ENCODE measurements at places on chromosomes 5 and 9.

- DNase-seq = no peak
These were observed 3.6 kb downstream of the ERGIC1 start for GRCh38 chr5:172837640-172838039.

DNA sequence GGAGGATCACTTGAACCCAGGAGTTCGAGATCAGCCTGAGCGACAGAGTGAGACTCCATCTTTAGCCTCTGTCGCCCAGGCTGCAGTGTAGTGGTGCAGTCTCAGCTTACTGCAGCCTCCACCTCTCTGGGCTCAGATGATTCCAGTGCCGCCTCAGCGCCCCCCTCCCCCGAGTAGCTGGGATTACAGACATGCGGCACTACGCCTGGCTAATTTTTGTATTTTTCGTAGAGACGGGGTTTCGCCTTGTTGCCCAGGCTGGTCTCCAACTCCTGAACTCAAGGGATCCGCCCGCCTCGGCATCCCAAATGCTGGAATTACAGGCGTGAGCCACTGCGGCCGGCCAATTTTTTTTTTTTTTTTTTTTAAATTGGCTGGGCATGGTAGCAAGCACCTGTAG is 2.3 kb upstream of the HSPA9 start:
- DNase-seq = no peak

- DNase-seq = no peak
These were observed 173.2 kb downstream of the GABRB2 start for GRCh38 chr5:161373345-161373707.

DNA sequence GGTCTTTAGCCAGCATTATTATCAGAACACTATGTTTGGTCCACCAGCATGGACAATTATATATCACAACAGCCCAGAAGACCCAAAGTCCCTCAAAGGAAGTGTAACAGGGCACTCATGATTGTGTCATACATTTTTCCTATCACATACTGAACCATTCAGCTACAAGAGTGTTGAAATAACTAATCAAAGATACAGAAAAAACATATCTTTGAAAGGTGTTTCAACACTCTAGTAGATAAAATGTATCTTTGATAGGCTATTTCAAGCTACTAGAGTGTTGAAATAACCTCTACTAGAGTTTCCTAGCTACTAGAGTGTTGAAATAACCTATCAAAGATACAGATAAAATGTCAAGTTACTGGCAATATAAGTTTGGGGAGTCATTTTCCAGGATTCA is 545.0 kb downstream of the PRR16 start:
- DNase-seq = no peak

DNA sequence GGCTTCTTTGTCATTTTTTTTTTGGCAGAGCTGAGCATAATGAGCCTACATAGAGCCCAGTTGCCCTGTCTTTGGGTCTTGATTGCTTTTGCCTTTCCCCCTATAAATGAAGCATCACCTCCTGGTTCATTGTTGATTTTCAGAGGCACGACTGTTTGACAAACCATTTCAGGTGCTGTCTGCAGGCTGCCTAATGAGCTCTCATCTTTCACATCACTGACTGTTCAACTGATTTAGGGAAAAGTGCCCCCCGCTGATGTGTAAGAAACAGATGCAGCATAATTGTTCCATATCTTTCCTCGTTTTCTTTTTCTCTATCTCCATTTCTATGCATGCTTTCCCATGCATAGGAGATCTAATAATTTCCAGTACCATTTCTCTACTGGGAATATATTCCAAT is 338.6 kb downstream of the TMEM38B start:
- no peak for DNase-seq

DNA sequence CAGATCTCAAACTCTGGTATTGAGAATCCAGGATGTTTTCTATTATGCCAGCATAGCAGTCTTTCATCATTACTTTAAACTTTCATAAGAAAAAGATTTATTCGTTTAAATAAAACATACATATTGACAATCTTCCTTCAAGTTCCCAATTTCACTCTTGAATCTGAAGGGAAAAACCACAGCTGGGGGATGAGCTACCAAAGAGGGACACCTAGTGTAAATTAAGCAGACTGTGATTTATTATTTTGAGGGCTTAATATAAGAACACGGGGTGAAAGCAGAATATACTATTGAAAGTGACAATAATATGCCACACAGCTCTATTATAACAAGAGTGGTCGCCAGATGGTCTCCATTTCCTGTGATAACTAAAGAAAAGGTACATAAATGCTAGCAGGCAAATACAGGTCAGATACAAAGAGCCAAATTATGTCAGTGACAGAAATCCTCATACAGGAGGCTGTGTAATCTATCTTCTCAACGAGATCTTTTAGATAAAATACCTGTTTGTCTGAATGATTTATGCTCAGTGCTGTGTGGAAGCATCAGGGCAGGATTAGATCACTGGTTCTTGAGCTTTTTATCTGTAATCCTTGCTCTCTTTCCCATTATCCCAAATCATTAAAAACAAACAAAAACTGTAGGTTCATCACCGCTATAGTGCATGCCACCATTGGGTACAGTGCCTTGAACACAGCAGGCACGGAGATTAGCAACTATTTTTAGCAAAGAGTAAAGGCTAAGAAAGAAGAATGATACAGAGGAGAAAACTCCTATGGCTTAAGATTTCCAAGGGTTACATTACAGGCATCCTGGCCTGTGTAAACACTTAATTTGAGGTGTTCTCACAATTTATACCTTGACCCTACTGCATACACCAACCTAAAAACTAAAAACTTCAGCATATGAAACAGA is 116.6 kb downstream of the DROSHA start:
- no peak for DNase-seq

- DNase-seq = no peak
These were observed 212.1 kb downstream of the SLF1 start for GRCh38 chr5:94830520-94830919.

- no peak for DNase-seq
These were observed 45.2 kb downstream of the CYSTM1 start for GRCh38 chr5:140220032-140220697.

GRCh38 chr9:98092613-98092931 is 26.4 kb downstream of the TRIM14 start:
- DNase-seq = no peak

GRCh38 chr5:124652514-124652819 is 94.0 kb downstream of the ZNF608 start:
- no peak for DNase-seq

DNA sequence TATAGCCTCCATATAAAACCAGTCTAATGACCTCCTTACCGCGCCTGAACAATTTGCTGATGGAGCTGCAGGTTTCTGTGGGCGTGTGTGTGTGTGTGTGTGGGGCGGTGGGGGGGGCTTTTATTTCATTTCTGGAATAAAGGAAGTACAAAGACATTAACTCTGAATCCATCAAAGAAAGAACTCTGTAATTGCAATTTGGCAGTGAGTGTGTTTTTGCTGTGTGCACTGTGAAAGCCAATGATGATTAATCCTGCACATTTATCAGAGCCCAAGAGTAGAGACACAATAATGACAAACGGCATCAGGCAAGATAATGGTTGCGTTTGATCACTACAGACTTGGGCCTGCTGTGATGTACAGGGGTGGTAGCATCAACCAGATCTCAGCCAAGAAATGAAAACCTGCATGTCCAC is 29.3 kb upstream of the NDFIP1 start:
- no peak for DNase-seq

- no peak for DNase-seq
These were observed 81.0 kb upstream of the EQTN start for GRCh38 chr9:27377811-27378456.

DNA sequence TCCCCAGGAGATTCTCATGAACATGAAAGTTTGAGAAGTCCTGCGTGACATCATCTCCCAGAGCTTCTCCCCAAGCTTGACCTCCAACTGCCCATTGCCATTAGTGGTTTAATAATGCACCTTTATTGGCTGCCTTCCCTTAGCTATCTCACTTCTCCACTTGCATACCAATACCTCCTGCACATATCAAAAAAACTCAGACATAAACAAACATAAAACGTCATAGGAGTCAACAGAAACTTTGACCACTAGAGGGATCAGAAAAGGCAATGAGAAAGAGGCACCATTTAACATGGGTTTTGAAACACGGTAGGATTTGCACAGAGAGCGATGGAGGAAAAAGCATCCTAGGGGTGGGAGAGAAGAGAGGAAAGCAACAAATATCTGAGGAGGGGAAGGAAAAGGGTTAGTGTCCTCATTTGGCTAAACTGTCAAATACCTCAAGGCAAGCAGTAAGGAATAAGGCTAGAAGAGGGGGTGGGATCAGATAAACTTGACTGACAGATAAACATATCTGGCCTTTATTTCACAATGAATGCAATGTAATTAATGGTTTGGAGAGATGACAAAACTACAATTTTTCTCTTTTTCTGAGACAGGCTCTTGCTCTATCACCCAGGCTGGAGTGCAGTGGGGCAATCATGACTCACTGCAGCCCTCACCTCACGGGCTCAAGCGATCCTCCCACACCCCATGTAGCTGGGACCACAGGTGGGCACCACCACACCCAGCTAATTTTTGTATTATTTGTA is 27.0 kb downstream of the GNAQ start:
- DNase-seq = no peak

GRCh38 chr5:108629779-108630528 is 117.7 kb upstream of the FER start:
- DNase-seq = no peak

DNA sequence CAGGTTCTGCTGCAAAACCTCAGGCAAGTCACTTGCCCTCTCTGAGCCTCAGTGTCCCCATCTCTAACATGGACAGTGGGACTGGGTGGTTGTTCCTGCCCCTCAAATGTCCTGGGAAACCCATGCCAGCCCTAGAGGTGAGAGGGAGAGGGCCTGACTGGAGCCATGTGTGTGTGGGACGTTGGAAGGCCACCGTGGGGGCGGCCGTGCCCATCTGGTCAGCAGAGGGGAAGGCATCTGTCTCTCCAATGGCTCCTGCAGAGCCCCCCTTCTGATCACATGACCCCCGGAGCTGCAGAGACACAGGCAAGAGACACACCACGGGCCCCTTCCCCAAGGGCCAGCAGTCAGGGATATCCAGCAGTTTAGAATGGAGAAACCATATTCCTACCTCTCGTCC is 1.7 kb downstream of the DNM1 start:
- no peak for DNase-seq

GRCh38 chr5:18334949-18335348 is 700.7 kb downstream of the TAF11L14 start:
- no peak for DNase-seq

DNA sequence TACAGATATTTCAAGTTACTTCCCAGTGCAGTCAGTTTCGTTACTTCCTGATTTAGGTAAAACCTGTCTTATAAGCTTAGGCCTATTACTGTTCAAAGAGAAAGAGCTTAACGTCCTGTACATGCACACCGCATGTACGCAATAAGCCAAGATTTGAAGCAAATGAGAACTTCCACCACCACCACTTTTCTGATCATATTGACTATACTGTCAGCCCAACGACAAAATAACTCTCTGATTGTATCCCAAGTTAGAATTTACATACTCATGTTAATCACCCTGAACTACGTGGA is 5.1 kb downstream of the NFIB start:
- DNase-seq = no peak

DNA sequence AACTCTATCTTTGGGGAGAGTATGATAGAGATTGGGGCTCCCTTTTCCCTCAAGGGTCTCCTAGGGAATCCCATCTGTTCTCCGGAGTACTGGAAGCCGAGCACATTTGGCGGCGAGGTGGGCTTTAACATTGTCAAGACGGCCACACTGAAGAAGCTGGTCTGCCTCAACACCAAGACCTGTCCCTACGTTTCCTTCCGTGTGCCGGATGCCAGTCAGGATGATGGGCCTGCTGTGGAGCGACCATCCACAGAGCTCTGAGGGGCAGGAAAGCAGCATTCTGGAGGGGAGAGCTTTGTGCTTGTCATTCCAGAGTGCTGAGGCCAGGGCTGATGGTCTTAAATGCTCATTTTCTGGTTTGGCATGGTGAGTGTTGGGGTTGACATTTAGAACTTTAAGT is 21.5 kb downstream of the PTGS1 start:
- DNase-seq = no peak

- DNase-seq = no peak
These were observed 779 bp upstream of the CTNNA1 start for GRCh38 chr5:138752341-138752950.

GRCh38 chr5:4987431-4987830 is 152.7 kb upstream of the ADAMTS16 start:
- DNase-seq = no peak

GRCh38 chr9:114238472-114238871 is 83.1 kb downstream of the COL27A1 start:
- no peak for DNase-seq

- no peak for DNase-seq
These were observed 213.9 kb downstream of the IRX2 start for GRCh38 chr5:2537378-2538145.

- no peak for DNase-seq
These were observed 136.3 kb downstream of the ASTN2 start for GRCh38 chr9:117278471-117279035.

DNA sequence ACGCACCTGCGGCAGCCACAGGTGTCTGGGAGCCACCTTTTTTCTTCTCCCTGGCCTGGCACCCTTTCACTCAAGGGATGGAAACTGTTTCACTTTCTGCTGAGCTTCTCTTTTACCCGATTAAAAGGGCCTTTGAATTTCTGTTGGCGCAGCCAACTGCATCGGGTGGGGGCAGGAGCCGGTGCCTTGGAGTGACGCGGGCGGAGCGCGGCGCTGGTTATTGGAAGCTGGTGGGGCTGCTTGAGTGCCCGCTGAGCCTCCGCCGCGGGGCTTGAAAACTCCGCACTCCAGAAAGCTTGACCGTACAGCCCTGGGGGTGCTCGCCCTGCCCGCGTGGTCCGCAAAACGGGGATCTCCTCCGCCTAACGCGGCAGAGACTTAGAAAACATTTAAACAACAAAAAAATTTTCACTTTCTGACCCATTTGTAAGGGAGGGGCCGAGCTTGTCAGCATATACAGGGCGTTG is 52.0 kb upstream of the TJP2 start:
- no peak for DNase-seq

- no peak for DNase-seq
These were observed 21.1 kb upstream of the NOTCH1 start for GRCh38 chr9:136566901-136567300.

DNA sequence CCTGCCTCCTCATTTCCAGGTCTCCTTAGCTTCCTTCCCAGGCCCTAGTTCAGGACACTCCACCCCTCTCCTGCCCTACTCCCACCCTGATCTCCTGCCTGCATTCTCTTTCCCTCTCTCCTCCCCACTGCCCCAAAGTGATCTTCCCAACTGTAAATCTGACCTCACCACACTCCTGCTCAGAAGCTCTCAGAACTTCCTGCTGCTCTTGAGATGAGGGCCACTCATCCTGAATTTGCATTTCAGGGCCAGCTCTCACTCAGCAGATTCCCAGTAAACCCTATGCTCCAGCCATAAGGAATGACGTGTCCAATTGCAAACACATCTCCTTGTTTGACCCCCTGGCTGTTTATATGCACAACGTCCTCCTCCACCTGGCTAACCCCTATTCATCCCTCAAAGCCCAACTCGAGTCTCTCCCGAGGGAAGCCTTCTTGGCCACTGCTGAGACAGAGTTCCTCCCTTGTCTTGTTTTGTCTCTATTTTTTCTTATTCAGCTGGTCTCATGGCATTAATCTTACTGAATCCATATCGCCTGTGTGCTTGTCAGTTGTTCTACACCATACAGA is 95.0 kb downstream of the NSG2 start:
- DNase-seq = no peak
